Retinal pigment epithelial cell (primary cell): ENCODE measurements at places on chromosomes 6 and 20.

DNA sequence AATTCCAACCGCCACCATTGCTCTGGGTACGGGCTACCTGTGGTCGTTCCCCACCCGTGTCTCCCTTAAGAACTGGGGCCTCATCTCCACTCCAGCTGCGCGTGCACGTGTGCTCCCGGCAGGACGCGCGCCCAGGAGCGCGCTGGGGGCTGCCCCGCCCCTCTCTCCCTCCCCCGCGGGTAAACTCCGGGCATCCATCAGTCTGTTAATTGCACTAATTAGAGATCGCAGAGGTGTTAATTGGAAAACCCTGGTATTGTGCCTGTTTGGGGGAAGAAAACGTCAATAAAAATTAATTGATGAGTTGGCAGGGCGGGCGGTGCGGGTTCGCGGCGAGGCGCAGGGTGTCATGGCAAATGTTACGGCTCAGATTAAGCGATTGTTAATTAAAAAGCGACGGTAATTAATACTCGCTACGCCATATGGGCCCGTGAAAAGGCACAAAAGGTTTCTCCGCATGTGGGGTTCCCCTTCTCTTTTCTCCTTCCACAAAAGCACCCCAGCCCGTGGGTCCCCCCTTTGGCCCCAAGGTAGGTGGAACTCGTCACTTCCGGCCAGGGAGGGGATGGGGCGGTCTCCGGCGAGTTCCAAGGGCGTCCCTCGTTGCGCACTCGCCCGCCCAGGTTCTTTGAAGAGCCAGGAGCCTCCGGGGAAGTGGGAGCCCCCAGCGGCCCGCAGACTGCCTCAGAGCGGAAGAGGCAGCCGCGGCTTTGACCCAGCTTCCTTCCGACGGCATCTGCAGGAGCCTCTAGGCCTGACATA lies 14.4 kb downstream of the FOXP4 start:
- DNase-seq: no peak

DNA sequence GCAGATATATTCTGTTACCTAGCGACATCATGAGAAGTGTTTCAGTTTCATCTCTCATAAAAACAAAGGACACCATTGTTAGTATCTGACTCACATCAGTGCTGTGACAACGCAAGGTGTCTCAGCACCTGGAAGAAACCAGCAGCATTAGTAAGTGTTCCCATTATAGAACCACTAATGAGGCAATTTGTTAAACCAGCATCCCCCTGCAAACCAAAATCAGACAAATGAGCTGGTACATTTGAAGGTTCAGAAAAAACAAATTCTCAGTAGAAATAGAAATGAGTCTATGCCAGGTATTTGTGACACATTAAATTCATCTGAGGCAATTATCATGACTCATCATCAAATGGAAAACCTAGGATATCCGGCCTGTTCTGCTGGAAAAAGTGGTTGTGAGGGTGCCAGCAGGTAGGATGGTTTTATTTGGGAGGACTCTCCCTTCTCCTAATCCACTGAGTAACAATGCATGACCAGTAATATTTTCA lies 151.7 kb downstream of the TMEM200A start:
- DNase-seq: no peak

- DNase-seq: no peak
Observed at GRCh38 chr20:43442282-43442880, 15.3 kb upstream of the SRSF6 start.

DNA sequence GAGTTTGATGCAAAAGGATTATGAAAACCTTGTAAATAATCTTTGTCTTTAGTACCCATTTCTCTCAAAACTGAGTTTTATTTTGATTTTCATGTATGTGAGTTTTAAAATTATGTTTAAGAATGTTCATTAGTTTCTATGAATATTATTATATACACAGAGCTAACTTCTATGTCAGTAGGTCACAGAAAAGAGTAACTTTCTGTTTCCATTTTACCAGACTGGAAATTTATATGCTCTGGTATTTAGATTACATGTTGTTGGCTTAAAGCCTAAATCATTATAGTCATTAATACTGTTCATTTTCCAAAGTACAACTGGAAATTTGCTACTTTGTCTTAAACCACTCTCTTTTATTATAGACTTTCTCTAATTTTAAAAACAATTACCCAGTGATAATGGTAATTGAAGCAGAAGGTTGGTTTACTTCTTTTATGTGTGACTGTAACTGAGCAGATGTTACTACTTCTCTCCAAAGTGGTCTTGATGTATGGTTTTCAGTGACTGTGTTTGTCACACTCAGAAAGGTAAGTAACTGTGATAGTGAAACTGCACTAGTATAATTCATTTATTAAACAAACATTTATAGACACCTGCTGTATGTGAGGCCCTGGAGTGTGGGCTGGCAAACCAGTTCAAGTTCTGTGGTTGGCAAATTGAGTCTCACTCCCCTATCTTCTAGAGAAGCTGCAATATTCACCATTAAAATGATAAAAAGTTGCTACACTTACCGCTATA lies 13.2 kb downstream of the CRYBG1 start:
- DNase-seq: no peak

DNA sequence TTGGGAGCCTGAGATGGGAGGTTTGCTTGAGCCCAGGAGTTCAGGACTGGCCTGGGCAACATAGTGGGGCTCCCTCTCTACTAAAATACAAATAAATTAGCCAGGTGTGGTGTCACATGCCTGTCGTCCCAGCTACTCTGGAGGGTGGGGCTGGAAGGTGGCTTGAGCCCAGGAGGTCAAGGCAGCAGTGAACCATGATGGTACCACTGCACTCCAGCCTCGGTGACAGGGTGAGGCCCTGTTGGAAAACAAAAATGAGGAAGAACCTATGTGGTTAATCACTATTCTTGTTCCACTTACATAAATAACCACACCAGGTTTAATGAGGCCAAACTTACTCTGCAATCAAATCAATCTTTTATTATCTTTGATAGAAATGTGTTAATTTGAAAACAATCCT lies 5.4 kb downstream of the PPDPF start:
- DNase-seq: no peak

- DNase-seq: no peak
Observed at GRCh38 chr6:136720045-136720770, 72.1 kb downstream of the MAP3K5 start.

DNA sequence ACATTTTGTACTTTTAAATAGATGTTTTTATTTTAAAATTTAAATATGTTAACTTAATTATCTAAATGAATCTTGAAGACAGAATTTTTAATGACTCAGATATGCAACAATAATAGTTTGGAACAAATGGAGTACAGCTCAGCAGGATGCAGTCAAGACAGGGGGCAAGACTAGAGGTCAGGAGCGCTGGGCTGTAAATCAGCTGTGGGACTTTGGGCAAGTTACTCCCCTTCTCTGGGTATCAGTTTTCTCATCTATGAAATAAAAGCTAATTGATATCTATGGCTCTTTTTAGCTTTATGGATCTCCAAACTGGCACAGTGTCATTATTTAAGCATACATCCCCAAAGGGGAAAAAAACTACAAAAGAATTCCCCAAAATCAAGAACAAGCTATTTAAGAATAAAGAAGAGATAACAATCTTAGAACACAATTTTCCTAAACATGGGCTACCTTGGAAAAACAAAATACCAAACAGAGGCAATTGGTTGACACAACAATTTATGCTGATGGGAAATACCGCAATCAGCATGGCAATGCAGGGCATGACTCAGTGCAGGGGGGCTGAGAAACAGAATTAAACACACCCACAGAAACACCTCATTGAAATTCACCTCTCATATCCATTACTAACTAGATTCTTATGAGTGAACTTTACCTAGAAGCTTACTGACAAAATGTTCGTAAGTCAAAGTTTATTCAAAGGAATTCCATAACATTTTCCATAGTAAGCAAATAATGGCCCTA lies 188.2 kb downstream of the SIM1 start:
- no peak for DNase-seq

- DNase-seq: no peak
Observed at GRCh38 chr20:33284937-33285336, 1.9 kb downstream of the BPIFB1 start.

DNA sequence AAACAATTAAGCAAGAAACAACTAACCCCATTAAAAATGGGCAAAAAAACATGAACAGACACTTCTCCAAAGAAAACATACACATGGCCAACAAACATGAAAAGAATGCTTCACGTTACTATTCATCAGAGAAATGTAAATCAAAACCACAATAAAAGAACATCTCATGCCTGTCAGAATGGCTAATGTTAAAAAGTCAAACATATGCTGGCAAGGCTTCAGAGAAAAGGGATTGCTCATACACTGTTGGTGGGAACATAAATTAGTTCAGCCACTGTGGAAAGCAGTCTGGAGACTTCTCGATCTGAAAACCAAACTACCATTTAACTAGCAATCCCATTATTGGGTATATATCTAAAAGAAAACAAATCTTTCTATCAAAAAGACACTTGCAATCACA lies 217.5 kb downstream of the TINAG start:
- DNase-seq: no peak
